ENCODE measurements at places on chromosomes 4 and X. TPM values are rescaled to one million over a fixed set of nuclear protein-coding genes. Genes with fewer than 3 reads are reported as not detected.

The PRDM8 gene
- total RNA-seq: 11.9 TPM

The HMGB3 gene
- 18.0 TPM for total RNA-seq

The AFM gene
- total RNA-seq: not detected

The CDKL5 gene
- total RNA-seq: 1.8 TPM

The HTRA3 gene
- total RNA-seq: 10.3 TPM

The PPP2R2C gene
- 0.26 TPM for total RNA-seq

The ETDB gene
- total RNA-seq: not detected

The CT45A10 gene
- not detected for total RNA-seq

The PRRG1 gene
- total RNA-seq: 20.0 TPM

The FRMD7 gene
- not detected for total RNA-seq

The ART3 gene
- not detected for total RNA-seq

The CYP2U1 gene
- total RNA-seq: 6.9 TPM

The ARR3 gene
- total RNA-seq: not detected

The EVC gene
- 19.9 TPM for total RNA-seq

The SERTM2 gene
- not detected for total RNA-seq

The HTR2C gene
- not detected for total RNA-seq

The PHKA1 gene
- 5.3 TPM for total RNA-seq

The RAB9B gene
- not detected for total RNA-seq

The DCAF4L1 gene
- total RNA-seq: 0.13 TPM

The H2BW2 gene
- not detected for total RNA-seq

The UCP1 gene
- not detected for total RNA-seq

The USP17L21 gene
- total RNA-seq: not detected

The NEUROG2 gene
- not detected for total RNA-seq

The GLRB gene
- 5.8 TPM for total RNA-seq

The XKRX gene
- 0.26 TPM for total RNA-seq

The SPOCK3 gene
- 0.56 TPM for total RNA-seq

The SYP gene
- not detected for total RNA-seq

The OPN1MW2 gene
- total RNA-seq: not detected

The CD40LG gene
- total RNA-seq: not detected

The MCF2 gene
- not detected for total RNA-seq

The CXCL6 gene
- 48.4 TPM for total RNA-seq

The BMPR1B gene
- total RNA-seq: 1.0 TPM

The GPC3 gene
- 3.5 TPM for total RNA-seq

The GPR173 gene
- 9.8 TPM for total RNA-seq

The TMEM144 gene
- total RNA-seq: 2.3 TPM

The P2RY10 gene
- not detected for total RNA-seq

The DMRTC1 gene
- total RNA-seq: not detected

The SOWAHB gene
- 0.13 TPM for total RNA-seq

The CENPVL2 gene
- total RNA-seq: not detected

The TSPYL2 gene
- total RNA-seq: 18.8 TPM

The GSX2 gene
- not detected for total RNA-seq

The SLIT2 gene
- 2.2 TPM for total RNA-seq

The NDNF gene
- total RNA-seq: 5.1 TPM

The F8A3 gene
- total RNA-seq: 2.2 TPM

The FAM9C gene
- total RNA-seq: not detected

The GRIA3 gene
- total RNA-seq: 0.39 TPM

The CXorf66 gene
- not detected for total RNA-seq

The PRSS12 gene
- total RNA-seq: 8.9 TPM

The SMIM31 gene
- not detected for total RNA-seq

The GAGE1 gene
- not detected for total RNA-seq

The TEX13C gene
- total RNA-seq: not detected

The CXCL13 gene
- total RNA-seq: not detected

The PRDX4 gene
- 213 TPM for total RNA-seq

The CXCL11 gene
- not detected for total RNA-seq

The NPNT gene
- not detected for total RNA-seq
